ENCODE measurements at places on chromosomes 3 and 15.

- H3K27me3 ChIP-seq: no peaks in the 10 kb centered on the region
- DNase-seq: no peak
- peaks cover 34% of the 10 kb centered on the region for H3K36me3 ChIP-seq
- H3K4me3 ChIP-seq: no peak overlapping the region
- no peak overlapping the region for H3K27ac ChIP-seq
- no peaks in the 10 kb centered on the region for H3K4me1 ChIP-seq
These were observed 218.5 kb downstream of the ITPR1 start for GRCh38 chr3:4711680-4711992.

- H3K4me3 ChIP-seq: peak overlapping the region; percentile 67
- peaks cover 30% of the 10 kb centered on the region for H3K27me3 ChIP-seq
- H3K36me3 ChIP-seq: no peaks in the 10 kb centered on the region
- DNase-seq: no peak
- peaks cover 50% of the 10 kb centered on the region for H3K4me1 ChIP-seq
These were observed 13.8 kb downstream of the ZIC4 start for GRCh38 chr3:147392625-147392946.

GRCh38 chr3:101665357-101665756 lies 11.6 kb downstream of the ZBTB11 start:
- no peak for DNase-seq
- H3K4me3 ChIP-seq: no peak overlapping the region
- no peak overlapping the region for H3K27ac ChIP-seq
- no peaks in the 10 kb centered on the region for H3K4me1 ChIP-seq
- peaks cover 25% of the 10 kb centered on the region for H3K36me3 ChIP-seq
- H3K27me3 ChIP-seq: no peaks in the 10 kb centered on the region

DNA sequence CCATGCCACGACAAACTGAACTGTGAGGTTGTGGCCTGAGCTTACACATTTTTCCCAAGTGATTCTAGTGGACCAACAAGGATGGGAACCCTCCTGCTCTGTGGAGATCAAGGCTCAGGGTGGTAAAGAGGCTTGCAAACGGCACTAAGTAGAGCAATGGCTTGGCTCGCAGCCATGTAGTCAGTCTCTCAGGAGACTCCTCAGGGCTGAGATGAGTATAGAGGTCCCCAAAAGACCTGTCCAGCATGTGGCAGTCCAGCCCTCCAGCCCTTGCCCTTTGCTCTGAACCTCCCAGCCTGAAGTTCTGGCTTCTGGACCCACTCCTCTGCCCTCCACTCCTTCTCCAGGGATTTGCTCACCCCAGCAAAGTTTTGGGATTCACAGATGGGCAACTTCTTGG lies 8.3 kb upstream of the CAMP start:
- DNase-seq: no peak
- H3K27ac ChIP-seq: peak overlapping the region; percentile 60
- H3K27me3 ChIP-seq: no peaks in the 10 kb centered on the region
- H3K4me1 ChIP-seq: peaks cover 19% of the 10 kb centered on the region
- no peaks in the 10 kb centered on the region for H3K36me3 ChIP-seq

DNA sequence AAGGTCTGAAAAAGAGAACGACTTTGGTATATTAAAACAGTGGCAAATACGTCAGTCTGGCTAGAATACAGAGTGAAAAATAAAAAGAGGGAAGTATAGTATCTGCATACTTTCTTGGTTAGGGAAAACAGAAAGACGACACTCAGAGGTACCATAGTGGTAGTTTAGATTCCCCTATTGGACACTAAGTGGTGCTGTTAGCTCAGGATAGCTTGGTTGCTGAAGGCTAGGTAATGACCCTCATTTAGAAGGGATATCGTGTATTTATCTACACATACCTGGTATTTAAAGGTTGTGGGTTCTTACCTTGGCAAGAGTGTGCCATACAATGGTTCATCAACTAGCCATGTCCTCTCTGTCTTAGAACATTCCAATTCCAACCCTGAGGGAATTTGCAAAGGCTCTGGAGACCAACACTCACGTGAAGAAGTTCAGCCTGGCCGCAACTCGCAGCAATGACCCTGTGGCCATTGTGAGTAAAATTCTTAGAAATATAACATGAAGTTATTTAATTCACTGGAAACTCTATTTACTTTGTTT lies 31.0 kb downstream of the TMOD2 start:
- no peak overlapping the region for H3K4me3 ChIP-seq
- no peak for DNase-seq
- no peaks in the 10 kb centered on the region for H3K36me3 ChIP-seq

GRCh38 chr15:68154923-68155559 lies 50.1 kb downstream of the CALML4 start:
- no peak for DNase-seq
- no peak overlapping the region for H3K4me3 ChIP-seq
- no peak overlapping the region for H3K27ac ChIP-seq
- peaks cover 2% of the 10 kb centered on the region for H3K36me3 ChIP-seq
- H3K4me1 ChIP-seq: peaks cover 25% of the 10 kb centered on the region

- no peaks in the 10 kb centered on the region for H3K27me3 ChIP-seq
- no peaks in the 10 kb centered on the region for H3K4me1 ChIP-seq
- H3K27ac ChIP-seq: no peak overlapping the region
- DNase-seq: no peak
These were observed 916.8 kb downstream of the CADM2 start for GRCh38 chr3:85875589-85875988.

GRCh38 chr3:188867691-188868265 lies 304.0 kb upstream of the TPRG1 start:
- no peak overlapping the region for H3K4me3 ChIP-seq
- H3K36me3 ChIP-seq: peaks cover 9% of the 10 kb centered on the region
- no peak for DNase-seq
- H3K4me1 ChIP-seq: peaks cover 29% of the 10 kb centered on the region
- peak overlapping the region; percentile 2 for H3K27ac ChIP-seq

DNA sequence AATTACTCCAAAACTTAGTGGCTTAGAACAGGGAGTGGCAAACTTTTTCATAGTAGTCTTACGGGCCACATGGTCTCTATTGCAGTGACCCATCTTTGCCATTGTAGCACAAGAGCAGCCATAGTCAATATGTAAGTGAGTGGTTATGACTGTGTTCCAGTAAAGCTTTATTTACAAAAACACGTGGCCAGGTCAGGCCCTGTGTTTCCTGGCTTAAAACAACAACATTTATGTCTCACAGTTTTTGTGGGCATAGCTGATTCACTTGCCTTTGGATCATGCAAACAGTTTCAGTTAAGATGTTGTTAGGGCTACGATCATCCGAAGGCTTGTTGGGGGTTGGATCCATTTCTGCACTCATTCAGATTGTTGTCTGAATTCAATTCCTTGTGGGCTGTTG lies 103.8 kb downstream of the CHCHD6 start:
- no peaks in the 10 kb centered on the region for H3K4me1 ChIP-seq
- no peaks in the 10 kb centered on the region for H3K36me3 ChIP-seq
- no peak overlapping the region for H3K4me3 ChIP-seq
- DNase-seq: no peak
- H3K27ac ChIP-seq: no peak overlapping the region
- no peaks in the 10 kb centered on the region for H3K27me3 ChIP-seq

DNA sequence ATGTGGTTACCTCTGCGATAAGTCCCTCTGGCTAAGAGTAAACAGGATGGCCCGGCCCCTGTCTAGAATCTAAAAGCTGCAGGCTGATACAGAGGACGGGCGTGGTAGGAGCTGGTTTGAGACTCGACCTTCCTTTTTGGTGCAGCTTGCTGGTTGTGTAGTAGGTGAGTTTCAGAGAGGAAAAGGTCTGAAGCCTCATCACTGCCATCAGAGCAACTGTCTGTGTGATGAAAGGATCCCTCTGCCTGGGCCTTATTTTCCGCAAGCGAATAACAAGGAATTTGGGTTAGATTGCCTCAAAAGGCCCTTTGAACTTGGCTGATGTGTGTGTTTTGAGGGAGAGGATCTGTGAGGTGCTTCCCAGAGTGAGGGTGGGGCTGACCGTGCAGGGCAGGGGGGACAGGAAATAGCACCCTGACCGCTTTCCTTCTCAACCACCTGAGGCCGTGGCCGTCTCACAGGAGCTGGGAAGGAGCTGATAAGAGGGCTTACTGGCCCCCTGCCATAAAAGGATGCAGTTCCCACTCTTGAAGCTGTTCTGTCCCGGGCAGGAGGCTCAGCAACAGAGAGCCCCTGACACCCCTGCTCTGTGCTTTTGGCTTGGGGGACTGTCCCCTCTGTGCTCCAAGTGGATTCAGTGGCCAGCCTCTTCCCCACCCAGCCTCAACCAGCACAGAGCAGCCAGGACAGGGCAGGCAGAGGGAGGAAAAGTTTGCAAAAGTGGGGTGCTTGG lies 45.6 kb upstream of the TFRC start:
- H3K36me3 ChIP-seq: no peaks in the 10 kb centered on the region
- no peak for DNase-seq
- no peaks in the 10 kb centered on the region for H3K4me1 ChIP-seq
- H3K4me3 ChIP-seq: no peak overlapping the region
- H3K27ac ChIP-seq: no peak overlapping the region

DNA sequence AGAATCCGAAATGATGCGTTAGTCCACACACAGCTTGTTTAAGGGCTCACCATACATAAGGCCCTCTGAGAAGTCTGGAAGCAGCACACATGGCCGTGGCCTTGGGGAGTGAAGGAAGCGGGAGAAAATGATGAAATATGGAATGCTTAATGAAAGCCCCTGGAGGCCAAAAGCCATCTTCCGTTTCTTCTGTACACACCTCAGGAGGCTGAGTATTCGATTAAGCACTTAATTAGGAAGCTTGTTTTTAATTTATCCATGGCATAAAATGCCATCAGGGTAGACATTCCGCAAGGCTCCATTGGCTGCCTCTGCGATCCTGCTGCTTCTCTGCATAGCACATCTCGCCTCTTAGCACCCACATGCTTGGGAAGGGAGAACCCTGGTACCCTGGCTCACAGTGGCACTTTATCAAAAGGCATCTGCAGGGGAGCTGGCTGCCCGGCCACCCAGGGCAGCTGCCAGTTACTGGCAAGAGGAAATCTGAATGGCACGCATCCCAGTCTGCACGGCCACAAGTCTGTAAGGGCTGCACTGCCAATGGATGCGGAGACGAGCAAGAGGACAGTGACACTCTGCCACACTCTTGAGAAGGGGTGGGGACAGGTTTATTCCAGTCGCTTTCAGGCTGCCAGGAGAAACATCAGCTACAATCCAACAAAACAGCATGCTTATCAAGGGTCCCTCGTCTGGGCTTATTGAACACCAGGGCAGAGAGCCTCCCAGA lies 356.2 kb downstream of the OCA2 start:
- no peaks in the 10 kb centered on the region for H3K4me1 ChIP-seq
- H3K27ac ChIP-seq: no peak overlapping the region
- no peak for DNase-seq
- no peaks in the 10 kb centered on the region for H3K27me3 ChIP-seq
- H3K36me3 ChIP-seq: no peaks in the 10 kb centered on the region

GRCh38 chr3:197874064-197874463 lies 75.9 kb upstream of the RPL35A start:
- H3K27me3 ChIP-seq: no peaks in the 10 kb centered on the region
- H3K4me3 ChIP-seq: no peak overlapping the region
- DNase-seq: no peak
- peaks cover 51% of the 10 kb centered on the region for H3K36me3 ChIP-seq

DNA sequence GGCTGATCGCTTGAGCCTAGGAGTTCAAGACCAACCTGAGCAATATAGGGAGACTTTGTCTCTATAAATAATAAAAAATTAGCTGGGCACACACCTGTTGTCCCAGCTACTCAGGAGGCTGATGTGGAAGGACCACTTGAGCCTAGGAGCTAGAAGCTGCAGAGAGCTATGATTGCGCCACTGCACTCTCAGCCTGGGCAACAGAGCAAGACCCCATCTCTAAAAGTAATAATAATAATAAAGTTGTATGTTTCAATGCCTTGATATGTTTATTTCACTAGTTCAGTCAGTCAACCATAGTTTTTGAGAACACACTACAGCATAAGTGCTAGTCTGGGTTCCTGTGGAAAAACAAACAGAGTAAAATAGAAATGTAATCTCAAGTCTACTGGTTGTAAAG lies 36.5 kb downstream of the IGF2BP2 start:
- H3K27me3 ChIP-seq: no peaks in the 10 kb centered on the region
- no peaks in the 10 kb centered on the region for H3K4me1 ChIP-seq
- H3K36me3 ChIP-seq: no peaks in the 10 kb centered on the region
- no peak for DNase-seq
- H3K27ac ChIP-seq: no peak overlapping the region

- no peaks in the 10 kb centered on the region for H3K27me3 ChIP-seq
- DNase-seq: no peak
- no peaks in the 10 kb centered on the region for H3K36me3 ChIP-seq
- H3K27ac ChIP-seq: no peak overlapping the region
- no peaks in the 10 kb centered on the region for H3K4me1 ChIP-seq
- H3K4me3 ChIP-seq: no peak overlapping the region
These were observed 9.3 kb downstream of the BDH1 start for GRCh38 chr3:197546307-197547085.

DNA sequence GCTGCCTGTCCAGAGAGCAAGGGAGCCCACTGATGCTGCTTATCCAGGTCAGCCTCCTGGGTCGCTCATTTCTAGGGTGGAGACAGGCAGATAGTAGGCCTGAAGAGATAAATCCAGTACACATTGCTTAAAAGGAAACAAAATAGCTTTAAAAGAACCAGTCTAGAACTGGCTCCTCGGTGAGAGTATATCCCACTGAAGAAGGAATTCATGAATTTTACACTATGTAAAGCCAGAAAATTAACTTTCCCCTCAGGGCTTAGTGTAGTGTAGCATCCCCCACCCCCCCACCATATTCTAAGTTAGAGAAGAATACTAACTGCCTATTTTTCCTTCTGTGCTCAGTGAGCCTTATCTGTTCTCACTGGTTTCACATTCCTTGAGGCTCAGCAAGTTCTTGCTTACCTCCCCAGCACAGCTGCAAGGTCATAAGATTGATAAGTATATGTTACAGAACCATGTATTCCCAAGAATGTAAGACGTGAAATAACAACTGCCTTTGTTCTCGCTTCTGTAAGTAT lies 30.5 kb upstream of the NOX5 start:
- no peaks in the 10 kb centered on the region for H3K27me3 ChIP-seq
- H3K4me1 ChIP-seq: no peaks in the 10 kb centered on the region
- no peak overlapping the region for H3K27ac ChIP-seq

DNA sequence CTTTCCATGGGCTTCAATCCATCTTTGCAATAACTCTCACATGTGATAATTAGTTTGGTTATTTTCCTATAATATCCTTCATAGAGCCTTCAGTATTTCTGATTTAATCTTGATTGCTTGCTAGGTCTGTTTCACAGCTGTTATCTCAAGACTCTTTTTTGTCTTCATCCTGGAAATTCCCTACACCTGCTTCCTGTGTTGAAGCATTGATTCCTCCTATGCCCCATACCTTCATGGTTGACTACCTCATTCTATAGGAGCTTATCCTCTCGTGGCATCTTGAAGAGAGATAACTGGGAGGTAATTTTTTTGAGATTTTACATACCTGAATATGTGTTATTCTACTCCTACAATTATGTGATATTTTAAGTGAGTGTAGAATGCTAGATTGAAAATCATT lies 26.7 kb downstream of the PIK3CA start:
- H3K36me3 ChIP-seq: no peaks in the 10 kb centered on the region
- peak overlapping the region; percentile 3 for H3K27ac ChIP-seq
